ENCODE measurements at places on chromosomes 13 and 19.

DNA sequence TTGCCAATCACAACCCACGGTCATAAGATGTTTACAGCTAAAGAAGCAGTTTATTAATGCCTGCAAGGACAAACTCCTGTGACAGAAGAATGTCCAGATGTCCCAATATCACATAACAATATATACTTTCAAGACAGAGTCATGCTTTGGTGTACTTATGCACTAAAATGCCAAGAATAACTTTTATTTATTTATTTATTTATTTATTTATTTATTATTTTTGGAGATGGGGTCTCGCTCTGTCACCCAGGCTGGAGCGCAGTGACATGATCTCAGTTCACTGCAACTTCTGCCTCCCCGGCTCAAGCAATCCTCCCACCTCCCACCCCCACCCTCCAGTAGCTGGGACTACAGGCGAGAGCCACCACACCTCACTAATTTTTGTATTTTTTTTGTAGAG is 9.1 kb downstream of the TEX101 start:
- no peak for DNase-seq

DNA sequence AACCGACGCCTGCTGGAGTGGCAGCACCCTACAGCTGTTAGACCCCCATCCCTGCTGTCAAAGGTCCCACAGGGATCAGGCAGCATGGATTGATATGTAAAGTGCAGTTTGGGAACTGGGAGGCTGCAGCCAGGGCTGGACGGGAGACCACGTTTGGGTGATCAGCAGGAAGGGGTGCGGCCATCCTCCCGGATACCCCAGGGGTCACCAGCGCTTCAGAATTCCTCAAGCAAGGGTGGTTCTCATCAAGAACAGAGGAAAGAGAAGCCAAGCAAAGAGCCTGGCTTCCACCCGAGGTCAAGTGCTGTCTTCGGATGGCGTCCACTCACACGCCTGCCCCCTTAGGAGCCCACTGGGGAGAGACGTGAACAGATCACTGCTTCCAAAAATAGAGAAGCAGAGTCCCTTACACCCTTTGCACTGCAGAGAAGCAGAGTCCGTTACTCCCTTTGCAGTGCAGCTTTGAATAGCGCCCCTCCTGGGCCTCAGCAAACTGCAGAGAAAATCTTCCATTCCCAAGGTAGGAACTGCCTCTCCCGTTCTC is 35.5 kb downstream of the DHRS12 start:
- DNase-seq = no peak

DNA sequence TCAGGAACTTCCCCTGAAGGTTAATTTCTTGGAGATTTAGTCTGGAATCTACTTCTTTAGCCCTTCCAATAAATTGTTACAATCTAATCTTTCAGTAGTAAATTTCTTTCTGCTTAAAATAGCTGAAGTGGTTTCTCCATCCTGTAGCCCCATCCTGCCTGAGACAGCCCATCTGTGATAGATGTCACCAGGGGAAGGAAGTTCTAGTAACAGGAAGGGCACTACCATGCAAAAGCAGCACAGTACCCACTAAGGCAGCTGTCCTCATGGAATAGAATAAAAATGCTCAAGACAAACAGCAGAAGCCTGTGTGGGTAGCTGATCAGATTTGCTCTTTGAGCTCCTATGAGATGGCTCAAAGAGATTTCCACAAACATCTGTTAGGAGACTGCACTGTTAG is 1036.5 kb downstream of the SLITRK5 start:
- no peak for DNase-seq

- DNase-seq = no peak
Observed at GRCh38 chr19:41311072-41311471, 1.1 kb downstream of the CCDC97 start.

GRCh38 chr13:43785261-43785649 is 1.5 kb downstream of the ENOX1 start:
- no peak for DNase-seq

DNA sequence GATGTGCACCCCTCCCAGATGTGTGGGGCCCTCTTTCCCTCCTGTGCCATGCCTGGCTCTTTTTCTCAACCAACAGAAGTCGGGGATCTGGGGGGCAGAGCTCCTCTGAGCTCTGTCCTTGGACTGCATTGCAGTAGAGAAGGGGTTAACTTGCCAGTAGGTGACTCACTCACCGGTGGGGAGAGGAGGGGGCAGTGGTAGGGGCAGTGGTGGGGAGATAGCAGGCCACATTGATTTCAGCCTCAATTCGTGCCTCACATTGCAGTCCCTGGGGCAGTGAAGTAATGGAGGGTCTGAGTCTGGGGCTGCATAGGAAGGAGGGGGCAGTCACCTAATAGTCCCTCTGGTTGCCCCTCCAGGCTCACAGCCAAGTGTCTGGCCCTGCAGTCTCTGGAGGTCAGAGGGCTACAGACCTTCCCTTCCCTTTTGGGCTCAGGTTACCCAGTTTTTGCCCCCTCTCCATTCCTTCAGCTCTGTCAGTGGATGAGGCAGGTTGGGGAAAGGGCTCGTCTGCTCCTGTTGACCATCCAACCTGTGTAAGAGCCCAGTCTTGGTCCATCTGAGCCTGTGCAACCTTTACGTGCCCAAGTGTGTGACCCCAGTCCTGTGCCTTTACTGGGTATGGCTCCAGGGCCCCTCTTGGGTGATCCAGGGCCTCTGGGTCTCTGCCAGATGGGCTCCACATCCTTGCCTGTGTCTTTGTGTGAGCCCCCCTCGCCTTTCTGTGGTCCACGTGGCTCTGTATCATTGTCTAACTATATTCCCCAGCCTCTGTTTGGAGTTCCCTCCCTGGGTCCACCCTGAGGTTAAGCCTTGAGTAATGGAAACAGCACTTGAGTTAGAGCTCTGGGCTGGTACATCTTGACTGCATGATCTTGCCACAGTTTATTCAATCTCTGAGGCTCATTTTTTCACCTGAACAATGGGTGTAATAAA is 13.0 kb downstream of the CIC start:
- DNase-seq = no peak

DNA sequence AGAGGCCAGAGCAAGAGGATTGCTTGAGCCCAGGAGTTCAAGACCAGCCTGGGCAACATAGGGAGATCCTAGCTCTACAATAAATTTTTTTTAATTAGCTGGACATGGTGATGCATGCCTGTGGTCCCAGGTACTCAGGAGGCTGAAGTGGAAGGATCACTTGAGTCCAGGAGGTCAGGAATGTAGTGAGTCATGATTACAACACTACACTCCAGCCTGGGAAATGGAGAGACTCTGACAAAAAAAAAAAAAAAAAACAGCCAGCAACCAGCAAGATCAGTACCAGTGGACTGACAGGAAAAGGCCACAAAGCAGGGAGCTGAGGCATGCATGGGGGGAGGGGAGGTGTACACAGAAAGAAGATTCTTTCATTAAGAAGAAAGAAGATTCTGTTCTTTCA is 52.7 kb upstream of the RFXAP start:
- no peak for DNase-seq

GRCh38 chr19:47381121-47381520 is 32.0 kb downstream of the DHX34 start:
- no peak for DNase-seq

DNA sequence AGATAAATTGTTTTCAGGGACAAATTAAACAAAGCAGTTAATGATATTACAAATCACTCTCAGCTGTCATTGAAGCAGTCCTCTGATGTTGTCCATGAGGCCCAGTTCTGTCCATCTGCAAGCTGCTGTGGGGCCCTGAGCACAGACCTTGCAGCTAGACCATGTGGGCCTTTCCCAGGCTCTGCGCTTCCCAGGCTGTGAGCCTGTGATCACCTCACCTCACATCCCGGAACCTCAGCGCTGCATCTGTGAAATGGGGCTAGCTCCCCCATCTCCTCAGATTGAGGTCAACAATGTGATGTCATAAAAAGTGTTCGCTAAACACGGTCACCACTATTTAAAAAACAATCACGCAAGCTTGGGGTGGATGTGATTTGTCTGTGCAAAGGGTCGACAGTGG is 51.9 kb upstream of the UQCRFS1 start:
- DNase-seq = no peak

DNA sequence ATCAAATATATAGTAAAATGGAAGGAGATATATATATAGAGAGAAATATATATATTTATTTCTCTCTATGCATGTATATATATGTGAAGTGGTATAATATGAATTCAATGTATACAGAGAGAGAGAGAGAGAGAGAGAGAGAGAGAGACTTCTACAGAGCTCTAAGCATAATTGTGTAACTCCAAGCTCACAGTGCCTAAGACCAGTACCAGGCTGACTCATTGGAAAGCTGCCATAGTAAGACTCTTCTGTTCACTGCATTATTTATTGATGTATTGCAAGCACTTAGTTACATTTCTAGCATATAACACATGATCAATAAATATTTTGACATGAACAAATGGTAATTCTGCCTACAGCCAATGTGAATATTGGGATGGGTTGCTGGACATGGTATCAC is 1734.7 kb downstream of the SLITRK1 start:
- DNase-seq = no peak

DNA sequence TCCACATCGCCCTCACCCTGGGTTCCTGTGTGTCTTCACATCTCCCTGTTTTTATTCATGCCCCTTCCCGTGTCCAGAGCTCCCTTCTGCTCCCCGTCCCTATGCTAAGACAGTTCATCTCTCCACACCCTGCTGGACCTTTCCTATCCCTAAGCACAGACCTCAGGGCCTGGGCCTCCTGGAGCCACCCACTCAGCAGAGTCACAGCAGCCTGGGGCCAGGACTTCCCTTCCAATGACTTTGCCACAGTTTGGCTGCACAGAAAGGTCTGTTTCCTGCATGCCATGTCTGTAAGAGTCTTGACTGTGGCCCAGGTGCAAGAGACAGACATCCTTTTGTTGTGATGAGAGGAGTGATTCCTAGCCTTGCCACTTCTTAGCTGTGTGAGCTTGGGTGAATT is 470.7 kb downstream of the TSHZ3 start:
- no peak for DNase-seq

- no peak for DNase-seq
Observed at GRCh38 chr19:31451686-31452330, 102.6 kb upstream of the TSHZ3 start.
